ENCODE measurements at places on chromosomes 1 and 21.

- DNase-seq: no peak
Observed at GRCh38 chr21:33828577-33828976, 87.0 kb downstream of the ATP5PO start.

- no peak for DNase-seq
Observed at GRCh38 chr1:159663552-159663951, 50.8 kb downstream of the CRP start.

- DNase-seq: no peak
Observed at GRCh38 chr1:3903141-3904005, 3.3 kb upstream of the C1orf174 start.

DNA sequence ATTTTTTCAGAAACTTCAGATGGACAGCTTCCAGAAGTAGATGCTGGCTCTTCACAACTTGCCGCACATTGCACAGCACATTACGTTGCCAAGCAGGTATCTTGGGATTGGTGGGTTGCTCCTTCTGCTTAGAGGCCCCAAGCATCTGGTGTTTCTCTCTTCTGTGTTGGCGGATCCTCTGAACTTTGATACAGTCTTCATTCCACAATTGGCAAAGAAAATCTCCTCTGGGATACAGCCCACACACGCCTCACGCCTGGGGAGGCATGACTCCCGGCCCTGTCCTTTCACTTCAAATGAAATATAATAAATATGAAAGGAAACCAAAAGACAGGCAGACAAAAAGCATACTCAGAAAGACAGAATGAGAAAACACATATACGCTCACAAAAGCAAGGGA, 72.3 kb upstream of the PPP2R5A start:
- DNase-seq: no peak

- peak; percentile 51 for DNase-seq
Observed at GRCh38 chr1:155198547-155198906, 9.2 kb downstream of the THBS3 start.

DNA sequence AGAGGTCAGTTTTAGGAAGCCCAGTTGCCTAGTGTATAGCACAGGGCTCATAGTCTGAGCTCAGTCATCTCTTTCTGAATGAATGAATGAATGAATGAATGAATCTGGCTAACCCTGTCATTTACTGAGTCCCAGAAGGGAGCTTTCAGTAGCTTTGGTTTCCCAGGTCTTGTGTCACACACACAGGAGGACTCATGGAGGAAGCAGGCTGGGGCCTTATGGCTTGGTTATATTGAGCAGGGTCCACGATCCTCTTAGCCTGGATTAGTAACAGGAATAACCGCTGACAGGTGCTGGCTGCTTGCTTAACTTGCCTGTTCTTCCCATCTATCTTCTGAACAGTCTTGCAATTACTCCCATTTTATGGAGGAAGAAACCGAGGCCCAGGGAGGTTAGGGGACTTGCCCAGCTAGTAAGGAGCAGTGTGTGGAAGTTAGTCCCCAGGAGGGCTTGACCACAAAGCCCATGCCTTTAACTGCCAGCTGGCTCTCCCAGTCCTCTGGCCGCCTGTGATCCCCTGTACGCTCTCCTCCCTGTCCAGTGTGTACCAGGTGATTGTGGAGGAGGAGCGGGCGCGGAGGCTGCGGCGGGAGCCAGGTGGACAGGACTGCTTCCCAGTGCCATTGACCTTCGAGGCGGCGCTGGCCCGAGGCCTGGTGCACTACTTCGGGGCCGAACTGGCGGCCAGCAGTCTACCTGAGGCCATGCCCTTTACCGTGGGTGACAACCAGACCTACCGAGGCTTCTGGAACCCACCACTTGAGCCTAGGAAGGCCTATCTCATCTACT, 46.0 kb downstream of the PTPRU start:
- DNase-seq: no peak

GRCh38 chr1:47515164-47515789, 77.4 kb downstream of the FOXD2 start:
- DNase-seq: no peak

DNA sequence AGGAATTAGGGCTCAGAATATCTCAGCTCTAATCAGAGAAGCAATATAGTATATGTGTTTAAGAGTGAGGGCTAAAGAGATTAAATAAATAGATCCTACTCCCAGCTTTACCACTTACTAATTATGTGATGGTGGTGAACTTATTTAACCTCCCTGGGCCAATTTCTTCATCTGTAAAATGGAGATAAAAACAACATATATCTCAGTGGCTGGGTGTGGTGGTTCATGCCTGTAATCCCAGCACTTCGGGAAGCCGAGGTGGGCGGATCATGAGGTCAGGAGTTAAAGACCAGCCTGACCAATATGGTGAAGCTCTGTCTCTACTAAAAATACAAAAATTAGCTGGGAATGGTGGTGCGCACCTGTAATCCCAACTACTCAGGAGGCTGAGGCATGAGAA, 135.2 kb downstream of the SLC44A5 start:
- DNase-seq: no peak

DNA sequence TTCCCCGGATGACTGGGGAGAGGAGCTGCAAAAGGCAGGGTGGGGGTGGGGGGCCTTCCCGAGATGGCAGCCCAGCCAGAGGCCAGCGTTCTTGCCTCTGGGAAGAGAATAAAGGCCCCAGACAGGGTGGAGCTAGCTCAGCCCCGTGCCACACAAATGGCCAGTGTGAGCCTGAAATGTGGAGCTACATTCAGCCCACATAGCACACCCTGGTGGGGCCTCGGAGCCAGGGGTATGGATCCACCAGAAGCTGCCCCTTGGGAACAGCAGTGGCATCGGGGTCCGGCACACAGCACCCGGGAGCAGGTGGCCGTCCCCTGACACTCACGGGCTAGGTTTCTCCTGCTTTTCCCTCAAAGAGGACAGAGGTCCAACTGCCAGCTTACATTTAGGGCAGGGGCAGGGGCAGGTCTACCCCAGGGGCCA, 93.9 kb downstream of the PDE9A start:
- no peak for DNase-seq

GRCh38 chr1:74812180-74812541, 79.2 kb downstream of the TYW3 start:
- DNase-seq: no peak

DNA sequence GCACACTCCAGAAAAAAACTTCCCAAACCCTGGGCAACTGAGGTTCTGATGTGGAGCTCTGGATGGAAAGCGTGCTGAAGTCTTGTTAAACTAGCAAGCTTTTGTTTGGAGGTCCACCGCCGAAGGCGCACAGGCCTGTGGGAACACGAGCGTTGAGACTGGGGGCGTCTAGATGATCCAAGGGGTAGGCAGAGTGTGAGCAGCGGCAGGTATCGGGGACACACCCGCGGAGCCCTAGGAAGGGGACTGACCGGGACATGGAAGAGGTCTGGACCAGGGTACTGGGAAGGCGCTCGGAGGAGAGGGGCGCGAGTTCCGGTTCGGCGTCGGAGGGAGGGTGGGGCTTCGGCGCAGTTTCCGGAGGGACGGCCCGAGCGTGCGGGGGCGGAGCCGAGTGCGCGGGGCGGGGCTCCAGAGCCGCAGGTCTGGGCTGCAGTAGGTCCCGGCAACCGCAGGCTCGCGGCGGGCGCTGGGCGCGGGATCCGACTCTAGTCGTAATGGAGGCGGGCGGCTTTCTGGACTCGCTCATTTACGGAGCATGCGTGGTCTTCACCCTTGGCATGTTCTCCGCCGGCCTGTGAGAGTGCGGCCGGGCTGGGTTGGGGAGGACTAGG, at the start of gene SLC50A1:
Gene SLC50A1 (plus strand): TSS at position 438 of the 614 bp plus-strand sequence. CDS start 60 bp downstream, at position 498.
- DNase-seq: peak; percentile 99

- DNase-seq: peak; percentile 52
Observed at GRCh38 chr1:200535605-200536004, 84.9 kb downstream of the KIF14 start.

- DNase-seq: no peak
Observed at GRCh38 chr1:88961647-88962275, 30.7 kb downstream of the KYAT3 start.

GRCh38 chr21:38948377-38949069, 142.8 kb downstream of the ETS2 start:
- DNase-seq: no peak

DNA sequence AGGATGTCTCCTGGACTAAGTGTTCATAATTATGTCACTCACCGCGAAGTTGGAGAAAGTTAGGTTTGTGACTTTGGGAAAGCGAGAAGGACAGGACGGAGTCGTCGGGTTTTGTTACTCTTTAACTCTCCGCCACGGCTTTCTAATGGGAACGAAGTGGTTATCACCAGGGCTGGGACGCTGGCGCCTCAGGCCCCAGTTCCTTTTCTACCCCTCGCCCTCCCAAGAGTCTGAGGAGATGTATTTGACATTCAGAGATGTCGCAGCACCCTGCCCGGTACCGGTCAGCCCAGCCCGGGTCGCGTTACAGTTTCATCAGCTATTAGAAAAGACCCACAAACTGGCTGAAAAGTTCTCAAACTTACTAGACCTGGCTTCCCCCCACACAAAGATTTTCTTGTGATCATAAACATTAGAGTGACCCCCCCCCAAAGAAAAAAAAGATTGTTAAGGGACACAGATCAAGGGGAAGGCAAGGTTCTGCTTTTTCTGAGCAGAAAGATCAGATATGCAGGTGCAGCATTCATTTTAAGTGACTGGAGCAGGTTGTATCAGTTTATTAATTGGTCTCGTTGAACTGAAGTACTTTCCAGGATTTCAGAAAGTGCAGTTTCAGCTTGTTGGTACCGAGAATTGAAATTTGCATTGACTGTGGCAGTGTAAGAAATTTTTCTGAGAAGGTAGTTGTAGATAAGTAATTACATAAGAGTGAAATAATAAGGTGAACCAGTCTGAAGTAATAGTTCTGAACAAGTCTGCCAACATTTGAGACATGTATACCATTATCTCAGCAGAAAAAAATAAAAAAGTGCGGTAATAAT, 859 bp upstream of the ZBTB18 start:
- DNase-seq: peak; percentile 47

DNA sequence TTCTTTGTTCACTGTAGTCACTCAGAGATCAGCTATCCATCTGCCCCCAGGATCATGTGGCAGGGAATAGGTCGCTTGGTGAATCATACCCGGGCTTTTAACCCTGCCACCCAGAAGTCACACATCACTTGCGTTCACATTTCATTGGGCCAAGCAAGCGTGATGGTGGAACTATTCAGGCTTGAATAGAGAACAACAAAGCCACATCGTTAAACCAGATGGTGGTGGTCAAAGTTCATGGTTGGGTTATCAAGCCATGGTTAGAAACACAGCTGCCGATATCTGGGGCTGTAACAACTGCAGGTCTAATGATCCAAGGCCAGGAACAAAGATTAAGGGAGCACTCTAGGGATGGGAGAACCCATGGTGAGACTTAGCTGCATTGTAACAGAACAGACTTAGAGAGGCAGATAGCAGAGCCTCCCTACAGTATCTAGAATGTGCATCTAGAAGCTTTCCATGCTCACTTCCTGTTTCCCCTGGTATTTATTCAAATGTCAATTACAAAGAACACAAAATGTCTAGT, 40.0 kb upstream of the PTPRC start:
- peak; percentile 25 for DNase-seq

GRCh38 chr1:38061290-38061689, 14.7 kb upstream of the POU3F1 start:
- DNase-seq: no peak

DNA sequence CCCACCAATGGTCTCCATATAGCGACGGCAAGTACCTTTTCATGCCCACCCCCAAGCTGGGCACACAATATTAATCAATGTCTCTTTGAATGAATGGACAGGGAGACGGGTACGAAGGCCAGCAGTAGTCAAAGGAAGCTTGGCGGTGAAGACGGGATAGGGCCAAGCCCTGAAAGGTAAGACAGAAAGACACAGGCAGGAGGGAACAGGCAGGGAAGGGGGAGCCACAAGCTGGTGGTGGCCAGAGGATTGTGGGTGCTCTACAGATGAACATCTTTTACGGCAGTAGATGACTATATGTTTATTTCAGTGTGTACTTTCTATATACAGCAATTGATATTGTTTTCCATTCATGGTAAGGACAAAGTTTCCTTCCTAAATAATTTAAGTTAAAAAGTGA, 16.3 kb downstream of the CAPZB start:
- no peak for DNase-seq

DNA sequence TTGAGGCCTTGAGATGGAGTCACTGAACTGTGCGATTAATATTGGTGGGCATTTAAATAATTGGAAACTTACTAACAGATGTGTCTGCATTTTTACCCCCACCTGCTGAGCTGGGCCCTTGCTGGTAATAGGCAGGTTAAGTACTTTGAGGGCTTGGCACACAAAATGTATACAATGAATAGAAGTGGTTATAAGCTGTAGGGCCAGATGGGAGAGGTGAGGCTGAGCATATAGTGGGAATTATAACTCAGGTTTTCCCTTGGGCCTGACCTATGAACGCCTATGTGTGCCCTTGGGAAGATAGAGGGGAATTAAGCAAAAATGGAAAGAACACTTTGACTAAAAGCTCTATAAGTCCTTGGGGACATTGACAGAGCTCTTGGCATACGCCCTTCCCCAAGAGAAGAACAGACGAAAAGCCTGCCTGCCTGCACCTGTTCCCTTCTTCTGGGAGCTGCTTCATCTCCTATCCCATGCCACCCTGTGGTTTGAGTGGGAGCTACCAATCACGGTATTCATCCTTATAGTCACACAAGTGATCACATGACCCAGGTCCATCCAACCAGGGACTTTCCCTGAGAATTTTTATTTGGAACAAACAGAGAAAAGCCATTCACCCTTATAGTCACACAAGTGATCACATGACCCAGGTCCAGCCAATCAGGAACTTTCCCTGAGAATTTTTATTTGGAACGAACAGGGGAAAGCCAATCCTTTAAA, 260.7 kb upstream of the CSF3R start:
- DNase-seq: no peak

DNA sequence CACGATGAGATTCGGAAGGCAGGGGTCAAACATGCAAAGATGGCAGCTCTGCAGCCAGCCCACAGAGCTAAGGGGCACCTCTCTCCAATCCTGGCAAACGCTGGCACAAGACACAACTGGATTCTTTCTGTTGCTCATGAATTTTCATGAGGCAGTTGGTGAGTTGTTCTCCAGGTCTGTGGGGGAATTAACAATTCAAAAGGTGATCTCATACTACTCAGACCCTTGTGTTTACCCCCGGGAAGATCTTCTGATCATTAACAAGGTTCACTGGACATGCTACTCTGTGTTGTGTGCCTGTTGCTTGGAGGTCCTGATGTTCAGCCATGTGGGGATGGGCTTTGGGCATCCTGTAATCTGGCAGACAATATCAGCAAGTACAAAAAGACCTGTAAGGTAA, 128.9 kb downstream of the HHAT start:
- peak; percentile 75 for DNase-seq

DNA sequence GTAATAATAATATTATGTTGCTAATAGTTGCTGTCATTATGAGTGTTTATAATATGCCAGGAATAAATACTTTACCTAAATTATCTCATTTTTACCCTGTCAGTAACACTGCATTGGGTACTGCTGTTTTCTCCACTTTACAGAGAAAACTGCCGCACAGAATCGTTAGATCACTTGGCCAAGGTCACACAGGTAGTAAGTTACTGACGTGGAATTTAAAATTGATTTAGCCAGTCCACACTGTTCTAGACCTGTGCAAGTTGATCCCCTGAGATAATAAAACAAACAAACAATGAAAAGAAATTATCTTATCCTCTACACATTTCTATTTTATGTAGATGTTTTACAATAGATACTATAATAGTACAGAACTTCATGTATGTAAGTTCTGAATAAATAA, 174.1 kb downstream of the ROR1 start:
- no peak for DNase-seq

All from astrocyte of the hippocampus (primary cell).